ENCODE measurements at places on chromosomes 2 and 18.
A peak's percentile ranks its signal among the peaks of the same experiment; 100 is the strongest.

DNA sequence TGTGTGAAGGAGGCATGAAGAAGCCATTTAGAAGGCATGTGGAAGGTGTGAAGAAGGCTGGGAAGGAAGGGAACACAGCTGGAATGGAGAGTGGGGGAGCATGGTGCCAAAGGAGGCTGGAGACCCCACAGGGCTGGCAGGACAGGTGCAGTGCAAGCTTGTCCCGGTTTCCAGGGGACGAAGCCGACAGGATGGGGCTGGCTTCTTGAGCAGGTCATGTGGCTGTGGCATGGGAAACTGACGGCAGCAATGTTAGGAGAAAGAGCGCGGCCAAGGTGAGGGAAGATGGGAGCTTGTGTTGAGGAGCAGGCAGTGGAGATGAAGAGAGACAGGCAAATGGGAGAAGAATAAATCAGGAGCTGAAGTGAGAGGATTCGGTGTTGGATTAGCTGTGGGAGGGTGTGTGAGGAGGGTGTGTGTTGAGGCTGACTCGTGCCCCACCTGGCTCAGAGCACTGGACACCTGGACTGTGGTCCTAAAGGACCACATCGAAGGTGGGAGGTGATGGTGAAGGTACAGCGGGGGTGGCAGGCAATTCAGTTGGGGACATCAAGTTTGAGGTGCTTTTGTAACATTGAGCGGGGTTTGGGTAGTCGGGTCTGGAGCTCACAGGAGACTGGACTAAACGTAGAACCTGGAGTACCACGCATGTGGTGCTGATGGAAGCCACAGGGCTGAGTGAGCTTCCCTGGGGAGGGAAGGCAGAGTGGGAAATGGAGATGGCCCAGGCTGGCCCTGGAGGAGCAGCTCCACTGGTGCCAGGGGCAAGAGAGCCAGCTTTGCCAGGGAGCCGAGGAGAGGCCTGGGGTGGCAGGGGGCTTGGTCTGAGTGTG is 165.6 kb upstream of the HDAC4 start:
- no peak for DNase-seq

GRCh38 chr2:96143848-96144480 is 1.3 kb downstream of the DUSP2 start:
- no peak for DNase-seq

DNA sequence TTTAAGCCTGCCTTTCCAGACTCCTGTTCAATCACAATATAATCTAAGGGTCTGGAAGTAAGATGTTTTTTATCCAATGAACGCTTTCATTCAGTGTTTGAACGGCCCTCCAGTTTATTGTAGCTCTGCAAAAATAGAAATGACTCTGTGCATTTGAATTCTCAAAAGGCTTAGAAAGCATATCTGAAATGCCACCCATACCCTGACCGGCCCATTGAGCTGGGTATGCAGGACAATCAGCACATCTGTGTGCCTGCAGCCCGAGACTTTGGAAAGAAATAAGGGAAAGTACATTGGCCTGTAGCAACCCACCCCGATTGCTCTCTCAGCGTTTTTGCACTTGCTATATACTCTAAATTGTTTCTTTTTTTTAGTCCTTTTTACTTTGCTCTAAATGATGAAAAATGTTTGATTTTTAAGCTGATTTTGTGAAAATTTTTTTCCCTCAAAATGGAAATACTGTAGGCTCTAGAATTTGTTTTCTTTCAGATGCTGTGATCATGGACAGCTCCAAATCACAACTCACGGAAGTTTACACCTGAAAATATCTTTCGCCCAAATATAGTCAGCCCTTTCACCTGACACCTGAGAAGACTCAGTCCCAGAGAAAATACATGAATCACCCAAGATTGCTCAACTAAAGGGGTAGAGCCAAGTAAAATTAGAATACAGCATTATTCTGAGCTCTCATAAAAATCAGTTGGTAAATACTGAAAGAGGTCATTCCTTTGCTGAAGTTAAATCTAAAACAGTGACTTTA is 194.5 kb upstream of the SIX3 start:
- DNase-seq = no peak

GRCh38 chr2:27393225-27393624 is 12.7 kb upstream of the ZNF513 start:
- no peak for DNase-seq

DNA sequence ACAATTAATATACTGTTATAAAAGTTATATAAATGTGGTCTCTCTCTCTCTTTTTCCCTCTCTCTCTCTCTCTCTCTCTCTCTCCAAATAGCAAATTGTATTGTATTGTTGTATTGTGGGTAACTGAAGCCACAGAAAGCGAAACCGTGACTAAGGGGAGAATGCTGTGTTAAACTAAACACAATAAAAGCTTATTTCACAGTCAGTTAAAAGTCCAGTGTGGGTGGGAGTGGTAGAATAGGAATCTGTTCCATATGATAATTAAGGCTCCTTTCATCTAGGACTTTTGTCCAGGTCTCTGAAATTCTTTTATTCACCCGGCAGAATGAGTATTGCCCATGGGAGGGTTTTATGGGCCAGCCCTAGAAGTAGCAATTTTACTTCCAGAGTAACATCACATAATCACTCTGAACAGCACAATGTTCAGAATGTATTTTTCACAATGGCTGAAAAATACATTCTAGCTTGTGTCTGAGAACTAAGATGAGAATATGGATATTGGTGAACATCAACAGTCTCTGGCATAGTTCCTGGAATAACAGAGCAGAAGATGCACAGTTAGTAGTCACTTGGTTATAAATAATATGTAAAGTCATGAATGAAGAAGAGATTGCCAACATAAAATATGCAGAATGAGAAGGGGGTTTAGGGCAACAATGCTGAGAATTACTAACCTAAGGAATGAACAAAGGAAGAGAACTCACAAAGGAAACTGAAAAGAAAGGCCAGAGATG is 399.1 kb downstream of the PLCL1 start:
- DNase-seq = no peak

DNA sequence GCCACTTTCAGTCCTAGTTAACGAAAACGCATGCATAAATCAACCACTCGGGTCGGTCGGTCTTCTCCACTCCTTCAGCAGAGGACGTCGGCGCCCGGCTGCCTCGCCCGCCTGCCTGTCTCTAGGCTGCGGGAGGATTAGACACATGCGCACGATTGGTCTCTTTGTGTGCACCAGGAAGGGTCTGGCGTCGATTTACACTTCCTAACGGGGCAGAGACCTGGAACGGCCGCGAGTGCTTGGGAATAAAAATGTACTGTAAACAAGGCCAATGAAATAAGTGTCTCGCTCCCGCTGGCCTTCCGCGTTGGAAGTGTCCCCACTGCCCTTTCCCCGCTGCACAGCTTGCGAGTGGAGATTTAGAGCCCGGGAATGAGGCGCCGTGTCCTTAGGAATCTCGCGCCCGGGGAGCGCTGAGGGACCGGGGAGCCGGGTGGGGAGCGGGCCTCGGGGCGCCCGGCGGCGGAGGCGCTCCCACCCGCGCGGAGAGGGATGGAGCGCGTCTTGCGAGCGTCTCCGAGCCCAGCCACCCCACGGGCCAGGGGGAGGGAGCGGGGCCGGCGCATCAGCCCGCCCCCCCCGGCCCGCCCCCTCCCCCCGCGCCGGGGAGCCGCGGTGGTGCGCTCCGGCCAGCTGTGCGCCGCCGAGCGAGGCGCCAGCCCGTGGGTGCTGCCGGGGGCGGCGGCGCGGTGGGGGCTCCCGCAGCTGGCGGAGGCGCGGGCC is at the start of gene DOK6:
TSS of gene DOK6 (plus strand) at position 636 of the 723 bp plus-strand sequence.
- DNase-seq = peak; percentile 61

- peak; percentile 50 for DNase-seq
Observed at GRCh38 chr2:101253013-101253702, 472 bp downstream of the CNOT11 start.

DNA sequence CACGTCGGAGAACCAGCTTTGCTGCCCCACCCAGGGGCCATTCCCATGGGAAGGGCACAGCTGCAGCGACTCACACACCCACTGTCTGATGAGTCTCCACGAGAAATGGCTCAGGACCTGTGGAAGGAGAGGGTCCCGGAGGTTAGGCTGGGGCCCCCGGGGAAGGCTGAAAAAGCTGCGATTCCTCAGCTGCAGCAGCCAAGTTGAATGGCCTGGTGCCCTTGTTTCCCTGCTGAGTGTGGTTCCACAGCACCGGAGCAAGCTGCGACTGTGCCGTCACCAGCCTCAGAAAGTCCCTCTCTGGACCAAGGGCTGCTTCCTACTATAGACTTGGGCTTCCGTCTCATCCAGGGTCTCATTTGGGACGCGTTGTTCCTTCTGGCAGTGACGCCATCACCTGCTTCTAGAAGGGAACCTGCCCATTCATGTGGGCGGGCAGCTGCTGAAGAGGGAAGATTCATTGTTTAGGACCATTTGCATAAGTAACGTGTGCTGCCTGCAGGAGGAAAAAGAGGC is 180.2 kb downstream of the INHBB start:
- DNase-seq = no peak

DNA sequence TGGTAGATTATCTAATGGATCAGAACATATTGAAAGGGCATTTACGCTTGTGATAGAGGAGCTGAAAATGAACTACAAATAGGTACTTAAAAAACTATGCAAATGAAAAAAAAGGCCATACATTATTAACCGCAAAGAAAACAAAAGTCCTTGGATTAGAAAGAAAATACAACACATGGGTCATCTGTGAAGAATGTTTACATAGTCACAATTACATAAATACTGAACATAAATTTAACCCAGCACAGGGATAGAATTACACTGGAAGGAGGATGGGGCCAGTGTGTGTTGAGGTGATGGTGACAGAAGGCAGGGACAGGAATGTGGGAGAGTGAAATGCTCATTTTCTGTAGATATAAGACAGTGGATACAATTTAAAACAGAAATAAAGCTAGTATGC is 6.6 kb downstream of the NTSR2 start:
- DNase-seq = peak; percentile 63

DNA sequence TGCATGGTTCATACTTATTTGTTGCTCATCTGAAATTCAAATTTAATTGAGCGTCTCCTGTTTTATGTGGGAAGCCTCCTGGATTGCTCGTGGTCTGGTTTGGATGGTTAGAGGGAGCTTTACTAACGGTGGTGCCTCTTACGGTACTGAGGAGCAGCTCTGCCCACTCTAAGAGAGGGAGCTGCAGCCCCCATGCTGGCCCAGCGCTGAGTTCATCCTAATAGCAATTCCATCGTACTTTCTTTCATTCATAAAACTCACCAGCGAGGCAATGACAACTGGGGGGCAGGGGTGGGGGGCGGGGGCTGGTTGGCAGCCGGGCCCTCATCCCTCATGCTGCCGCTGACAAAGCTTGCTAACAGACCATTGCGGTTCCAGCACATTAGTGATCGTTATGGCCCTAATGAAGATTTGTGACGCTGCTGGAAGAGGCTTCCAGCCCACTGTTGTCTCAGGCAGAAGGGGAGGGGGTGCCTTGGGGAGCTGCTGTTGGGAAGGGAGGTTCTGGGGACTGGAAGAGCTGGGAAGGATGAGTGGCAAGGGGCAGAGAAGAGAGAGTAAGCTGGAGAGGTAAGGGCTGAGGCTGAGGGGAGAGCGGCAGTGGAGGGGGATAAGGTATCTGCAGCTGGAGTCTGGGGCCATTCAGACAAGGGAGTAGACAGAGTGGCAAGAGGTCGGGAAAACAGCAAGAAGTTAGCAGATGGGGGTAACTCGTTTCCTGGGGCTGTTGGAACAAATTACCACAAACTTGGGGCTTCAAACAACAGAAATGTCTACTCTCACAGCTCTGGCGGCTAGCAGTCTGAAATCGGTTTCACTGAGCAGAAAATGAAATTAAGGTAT is 238.1 kb downstream of the LPIN1 start:
- DNase-seq = no peak

DNA sequence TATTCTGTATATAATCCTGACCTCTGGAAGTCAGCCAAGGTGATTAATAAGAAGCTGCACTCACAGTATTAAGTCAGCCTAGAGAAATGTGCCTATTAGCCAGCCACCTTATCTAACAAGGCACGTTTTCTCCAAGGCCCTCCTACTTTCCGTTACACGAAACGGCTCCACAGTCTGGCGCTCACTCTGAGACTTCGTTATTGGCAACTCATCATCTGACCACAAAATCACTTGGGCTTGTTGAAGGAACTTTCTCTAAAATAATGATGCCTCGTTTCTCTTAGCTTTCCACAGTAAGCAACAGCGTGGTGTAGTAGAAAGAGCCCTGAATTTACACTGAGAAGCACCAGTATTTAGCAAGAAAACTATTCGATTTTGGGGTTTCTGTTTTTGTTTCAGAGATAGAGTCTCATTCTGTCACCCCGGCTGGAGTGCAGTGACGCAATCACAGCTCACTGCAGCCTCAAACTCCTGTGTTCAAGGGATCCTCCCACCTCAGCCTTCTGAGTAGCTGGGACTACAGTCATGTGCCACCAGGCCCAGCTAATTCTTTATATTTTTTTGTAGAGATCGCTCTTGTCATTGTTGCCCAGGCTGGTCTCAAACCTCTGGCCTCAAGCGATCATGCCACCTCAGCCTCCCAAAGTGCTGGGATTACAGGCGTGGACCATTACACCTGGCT is 53.6 kb upstream of the SLC14A1 start:
- peak; percentile 30 for DNase-seq
